ENCODE measurements at places on chromosomes 13 and 19.
A peak's percentile ranks its signal among the peaks of the same experiment; 100 is the strongest.

GRCh38 chr19:55041627-55042343 is 3.7 kb upstream of the GP6 start:
- DNase-seq = no peak

- peak; percentile 12 for DNase-seq
Measured at GRCh38 chr19:33387351-33388230, 14.1 kb downstream of the CEBPG start.

GRCh38 chr13:80134346-80134745 is 206.6 kb downstream of the SPRY2 start:
- no peak for DNase-seq

- no peak for DNase-seq
Measured at GRCh38 chr13:41905600-41906254, 55.2 kb downstream of the VWA8 start.

- DNase-seq = no peak
Measured at GRCh38 chr19:29609636-29610035, 3.6 kb downstream of the POP4 start.

GRCh38 chr13:110572778-110573118 is 11.2 kb upstream of the RAB20 start:
- no peak for DNase-seq

DNA sequence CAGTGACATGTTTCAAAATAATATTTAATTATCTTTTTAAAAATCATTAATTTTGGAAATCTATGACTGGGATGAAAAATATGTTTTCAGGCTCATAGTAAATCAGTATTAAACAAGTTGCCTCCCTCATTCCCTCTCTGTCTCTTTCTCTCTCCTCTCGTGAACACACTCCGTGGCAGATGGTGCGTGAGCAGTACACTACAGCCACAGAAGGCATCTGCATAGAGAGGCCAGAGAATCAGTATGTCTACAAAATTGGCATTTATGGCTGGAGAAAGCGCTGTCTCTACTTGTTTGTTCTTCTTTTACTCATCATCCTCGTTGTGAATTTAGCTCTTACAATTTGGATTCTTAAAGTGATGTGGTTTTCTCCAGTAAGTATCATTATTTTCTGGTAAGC is 22.7 kb downstream of the SGCG start:
- no peak for DNase-seq

DNA sequence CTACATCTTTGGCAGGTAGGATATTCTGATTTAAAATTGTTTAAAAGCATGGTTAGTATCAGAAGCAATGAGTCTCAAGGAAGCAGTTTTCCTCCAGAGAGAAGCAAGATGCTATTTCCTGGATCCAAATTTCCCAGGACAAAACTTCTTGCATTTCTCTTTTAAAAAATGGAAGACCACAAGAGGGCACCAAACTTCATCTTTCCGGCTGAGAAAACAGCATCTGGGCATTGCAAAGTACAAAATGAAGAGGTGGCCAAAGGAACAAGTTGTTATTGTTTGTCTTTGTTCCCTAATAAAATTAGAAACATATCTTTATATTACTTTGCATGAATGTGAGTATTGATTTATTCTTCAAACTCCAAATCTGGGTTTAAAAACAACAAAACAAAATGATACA is 60.0 kb upstream of the LRCH1 start:
- no peak for DNase-seq

DNA sequence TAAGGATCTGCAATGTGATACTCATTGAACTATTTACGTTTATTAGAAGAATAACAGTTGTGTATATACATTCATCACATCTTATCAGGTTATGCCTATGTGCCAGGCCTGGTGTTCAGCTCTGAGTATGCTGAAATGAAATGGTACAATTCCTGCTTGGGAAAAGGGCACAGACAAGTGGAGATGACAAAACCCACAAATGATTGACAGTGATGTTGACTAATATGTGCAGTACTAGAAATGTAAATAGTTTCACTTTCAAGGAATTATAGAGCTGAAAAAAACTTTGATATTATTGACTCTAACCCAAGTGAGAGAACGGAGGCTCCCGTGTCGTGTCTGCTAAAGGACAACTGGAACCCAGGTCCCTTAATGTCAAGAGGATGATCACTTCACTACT is 386.8 kb upstream of the DACH1 start:
- DNase-seq = no peak

GRCh38 chr19:53010494-53010893 is 3.2 kb upstream of the ERVV-1 start:
- no peak for DNase-seq

GRCh38 chr19:51204321-51204720 is 20.6 kb upstream of the CD33 start:
- no peak for DNase-seq

Measured in left ventricle myocardium inferior (tissue), 1 donor.